ENCODE measurements at places on chromosomes 2 and 18. TPM values are rescaled to one million over a fixed set of nuclear protein-coding genes. Genes with fewer than 3 reads are reported as not detected.

The CCDC85A gene
- 0.15 TPM for total RNA-seq

The SAG gene
- 1.3 TPM for total RNA-seq

The MOB1A gene
- 110 TPM for total RNA-seq

The HOXD12 gene
- 0.58 TPM for total RNA-seq

The SERPINB4 gene
- total RNA-seq, result not detected

The PLEKHH2 gene
- 2.2 TPM for total RNA-seq

The TTN gene
- under 0.01 TPM for total RNA-seq

The KHK gene
- total RNA-seq, result 39.1 TPM

The TLX2 gene
- not detected for total RNA-seq

The MEMO1 gene
- total RNA-seq, result 66.7 TPM

The MRPS9 gene
- total RNA-seq, result 55.4 TPM

The ARMC9 gene
- total RNA-seq, result 14.9 TPM

The STARD6 gene
- not detected for total RNA-seq

The PRKD3 gene
- 54.9 TPM for total RNA-seq

The ZNF804A gene
- 3.4 TPM for total RNA-seq

The TANC1 gene
- 12.8 TPM for total RNA-seq

The GALNT14 gene
- total RNA-seq, result 9.7 TPM

The TM4SF20 gene
- total RNA-seq, result not detected

The EFR3B gene
- total RNA-seq, result 0.76 TPM

The HNRNPA3 gene
- 454 TPM for total RNA-seq

The PHLPP1 gene
- 13.7 TPM for total RNA-seq

The TNFAIP6 gene
- 123 TPM for total RNA-seq

The MBD2 gene
- 79.7 TPM for total RNA-seq

The ZSWIM2 gene
- not detected for total RNA-seq
